ENCODE measurements at places on chromosomes 12 and 14.

GRCh38 chr12:93061473-93062419, 132.7 kb upstream of the EEA1 start:
- no peak for DNase-seq

- peak; percentile 3 for DNase-seq
These were observed 462.9 kb upstream of the USP15 start for GRCh38 chr12:61797266-61797665.

- DNase-seq = no peak
These were observed 284.4 kb downstream of the MDGA2 start for GRCh38 chr14:47390831-47391504.

DNA sequence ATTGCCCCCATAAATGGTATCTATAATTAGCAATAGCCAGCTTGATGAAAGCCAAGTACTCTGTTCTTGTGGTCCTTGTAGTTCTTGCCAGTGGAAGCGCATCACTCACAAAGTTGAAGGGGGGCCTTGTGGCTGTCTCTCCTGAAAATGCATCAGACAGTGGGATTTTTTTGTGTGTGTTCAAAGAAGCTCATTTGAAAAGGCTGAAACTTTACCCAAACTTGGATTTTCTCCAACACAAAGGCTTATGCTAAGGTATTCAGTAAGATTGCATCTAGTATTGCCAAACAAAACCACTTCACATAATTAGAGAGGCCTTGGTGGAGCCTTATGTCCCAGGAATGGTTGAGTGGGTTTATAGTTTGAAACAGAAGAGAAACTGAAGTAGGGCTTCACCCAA, 216.7 kb upstream of the TMTC1 start:
- no peak for DNase-seq

DNA sequence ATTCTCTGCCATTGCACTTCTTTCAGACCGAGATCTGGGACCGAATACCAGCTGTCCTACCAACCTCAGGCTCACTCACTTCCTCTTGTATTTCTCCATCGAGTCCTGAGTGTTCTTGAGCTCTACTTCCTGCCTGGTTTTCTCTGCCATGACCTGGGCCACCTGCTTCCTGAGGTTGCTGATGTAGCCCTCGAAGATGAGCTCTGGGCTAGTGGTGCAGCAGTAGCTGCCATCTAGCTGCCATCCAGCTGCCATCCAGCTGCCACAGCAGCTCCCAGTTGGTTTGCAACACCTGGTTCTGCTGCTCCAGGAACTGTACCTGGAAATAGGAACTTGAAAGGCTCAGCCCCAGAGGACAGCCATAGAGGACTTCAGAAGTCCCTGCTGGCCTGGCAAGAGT, 15.0 kb upstream of the KRT73 start:
- DNase-seq = no peak

DNA sequence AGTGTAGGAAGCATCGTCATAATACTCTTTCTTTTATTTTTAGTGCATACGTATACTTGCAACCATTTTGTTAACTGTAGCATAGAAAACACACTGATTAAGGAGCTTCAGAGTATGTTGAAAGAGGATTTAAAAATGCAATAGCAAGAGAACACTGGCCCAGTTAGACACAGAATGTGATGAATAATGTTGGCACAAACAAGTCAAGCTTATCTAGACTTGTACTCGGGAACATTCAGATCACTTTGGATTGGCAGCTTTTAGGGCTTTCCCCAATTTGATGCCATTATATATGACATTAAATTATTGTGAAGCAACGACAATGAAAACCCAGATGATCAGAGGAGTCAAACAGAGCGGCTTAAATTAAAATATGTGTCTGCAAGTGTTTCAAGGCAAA, 468.1 kb downstream of the PRKD1 start:
- DNase-seq = no peak

DNA sequence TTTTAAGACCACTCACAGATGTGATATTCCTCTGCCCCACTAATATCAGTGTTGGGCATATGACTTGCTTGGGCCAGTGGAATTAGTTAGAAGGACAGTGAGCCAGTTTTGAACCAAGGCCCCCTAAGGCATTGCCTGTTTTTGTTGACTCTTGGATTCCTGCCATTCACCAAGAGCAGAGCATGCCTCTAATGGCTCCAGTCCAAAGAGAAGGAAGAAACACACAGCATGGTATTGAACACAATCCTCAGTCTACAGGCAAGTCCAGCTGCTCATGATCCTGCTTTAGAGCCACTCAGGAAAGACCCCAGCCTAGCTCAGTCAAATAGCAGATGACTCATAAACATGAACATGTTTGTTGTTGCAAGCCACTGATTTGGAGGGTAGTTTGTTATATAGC, 1201.5 kb downstream of the BCL11B start:
- no peak for DNase-seq

DNA sequence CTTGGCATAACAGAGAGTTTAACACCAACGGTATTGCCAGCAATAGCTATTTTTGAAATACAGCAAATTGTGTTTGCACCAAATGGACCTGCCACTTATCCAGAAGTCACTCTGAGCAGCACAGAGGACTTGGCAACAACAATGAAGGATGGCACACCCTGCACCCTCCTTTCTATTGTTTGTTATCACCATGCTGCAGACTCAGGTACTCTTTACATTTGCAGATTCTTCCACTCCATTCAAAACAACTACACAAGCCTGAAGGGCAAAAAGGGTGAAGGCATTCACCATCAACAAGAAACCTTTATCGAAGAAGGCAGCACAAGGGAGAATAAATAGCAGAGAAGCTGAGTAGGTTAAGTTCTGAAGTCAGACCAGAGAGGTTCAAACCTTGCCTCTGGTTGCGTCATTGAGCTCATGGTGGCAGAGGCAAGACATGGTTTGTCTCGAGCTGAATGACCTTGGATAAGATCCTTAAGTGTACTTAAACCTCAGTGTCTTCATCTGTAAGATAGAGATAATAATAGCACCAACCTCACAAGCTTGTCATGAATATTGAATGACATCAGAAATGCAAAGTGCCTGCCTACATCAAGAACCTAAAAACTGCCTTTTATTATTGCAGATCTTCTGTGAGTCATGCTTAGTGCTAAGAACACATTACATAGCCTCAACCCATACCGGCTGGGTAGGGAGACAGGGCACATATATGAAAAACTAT, 1.4 kb upstream of the ACSM4 start:
- no peak for DNase-seq

- DNase-seq = no peak
These were observed 17.9 kb upstream of the CLEC7A start for GRCh38 chr12:10147714-10148403.

GRCh38 chr12:88035907-88036289, 6.7 kb upstream of the C12orf50 start:
- no peak for DNase-seq

DNA sequence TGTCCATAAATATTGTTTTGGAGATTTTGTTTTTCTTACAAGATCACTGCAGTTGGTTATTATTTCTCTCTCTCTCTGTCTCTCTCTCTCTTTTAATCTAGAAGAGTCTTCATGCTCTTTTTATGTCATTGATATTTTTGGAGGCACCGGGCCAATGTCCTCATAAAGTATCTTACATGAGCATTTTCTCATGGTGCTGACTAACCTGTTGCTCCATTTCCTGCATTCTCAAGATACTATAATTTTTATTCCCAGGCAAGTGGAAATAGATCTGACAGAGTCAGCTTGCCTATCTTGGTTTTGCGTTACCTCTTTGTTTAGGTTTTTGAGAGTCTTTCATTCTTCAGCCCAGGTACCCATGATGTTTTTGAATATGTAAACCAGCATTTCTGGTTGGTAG, 938.8 kb upstream of the FBXO33 start:
- no peak for DNase-seq

DNA sequence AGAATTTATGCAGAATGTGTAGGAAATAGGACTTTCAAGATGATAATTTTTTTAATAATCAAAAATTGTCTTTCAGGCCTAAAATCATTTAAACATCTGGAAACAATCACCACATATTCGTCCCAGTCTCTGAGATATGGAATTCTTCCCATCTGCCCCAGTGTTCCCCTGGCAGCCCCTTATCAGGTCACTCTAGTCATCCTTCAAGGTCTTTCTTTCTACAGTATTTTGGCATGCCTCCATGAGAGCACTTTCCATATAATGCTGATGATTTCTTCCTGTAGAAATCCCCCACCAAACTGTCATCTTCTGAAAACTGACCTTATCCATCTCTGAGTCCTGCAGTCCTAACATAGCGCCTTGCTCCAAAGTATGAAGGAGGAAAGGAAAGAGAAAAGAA, 422.1 kb downstream of the RPS29 start:
- DNase-seq = no peak

DNA sequence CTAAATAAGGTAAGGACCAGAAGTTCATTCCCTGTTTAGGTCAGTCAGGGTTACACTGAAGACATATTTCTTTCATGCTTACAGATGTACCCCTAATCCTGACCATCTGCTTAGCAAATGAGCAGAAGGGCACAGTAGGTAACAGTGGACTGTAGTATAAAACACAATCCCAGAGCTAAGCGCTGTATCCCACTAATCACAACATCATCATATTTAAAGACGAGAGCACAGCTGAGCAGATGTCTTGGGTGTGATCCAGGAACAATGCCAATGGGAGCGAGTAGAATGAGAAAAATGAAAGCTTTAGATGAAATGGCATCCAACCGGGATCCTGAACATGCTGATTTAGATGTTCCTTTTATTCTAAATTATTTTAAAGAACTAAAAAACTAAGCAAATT, 213.4 kb downstream of the CCER1 start:
- DNase-seq = no peak

DNA sequence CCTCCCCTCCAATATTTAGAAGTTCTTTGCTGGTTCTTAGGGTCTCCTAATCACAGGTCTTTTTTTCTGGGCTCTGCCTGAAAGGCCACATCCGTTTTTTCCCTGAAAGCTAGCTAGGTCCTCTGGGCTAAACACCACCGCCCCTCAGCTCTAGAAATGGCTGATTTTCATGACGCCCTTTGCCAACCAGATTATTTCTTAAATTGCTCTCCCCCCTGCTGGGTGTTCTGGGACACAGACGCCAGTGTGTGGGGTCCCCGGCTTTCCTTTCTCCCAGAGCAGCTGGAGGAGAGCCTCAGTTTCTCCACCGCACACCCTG, 45.3 kb upstream of the ATP23 start:
- no peak for DNase-seq

DNA sequence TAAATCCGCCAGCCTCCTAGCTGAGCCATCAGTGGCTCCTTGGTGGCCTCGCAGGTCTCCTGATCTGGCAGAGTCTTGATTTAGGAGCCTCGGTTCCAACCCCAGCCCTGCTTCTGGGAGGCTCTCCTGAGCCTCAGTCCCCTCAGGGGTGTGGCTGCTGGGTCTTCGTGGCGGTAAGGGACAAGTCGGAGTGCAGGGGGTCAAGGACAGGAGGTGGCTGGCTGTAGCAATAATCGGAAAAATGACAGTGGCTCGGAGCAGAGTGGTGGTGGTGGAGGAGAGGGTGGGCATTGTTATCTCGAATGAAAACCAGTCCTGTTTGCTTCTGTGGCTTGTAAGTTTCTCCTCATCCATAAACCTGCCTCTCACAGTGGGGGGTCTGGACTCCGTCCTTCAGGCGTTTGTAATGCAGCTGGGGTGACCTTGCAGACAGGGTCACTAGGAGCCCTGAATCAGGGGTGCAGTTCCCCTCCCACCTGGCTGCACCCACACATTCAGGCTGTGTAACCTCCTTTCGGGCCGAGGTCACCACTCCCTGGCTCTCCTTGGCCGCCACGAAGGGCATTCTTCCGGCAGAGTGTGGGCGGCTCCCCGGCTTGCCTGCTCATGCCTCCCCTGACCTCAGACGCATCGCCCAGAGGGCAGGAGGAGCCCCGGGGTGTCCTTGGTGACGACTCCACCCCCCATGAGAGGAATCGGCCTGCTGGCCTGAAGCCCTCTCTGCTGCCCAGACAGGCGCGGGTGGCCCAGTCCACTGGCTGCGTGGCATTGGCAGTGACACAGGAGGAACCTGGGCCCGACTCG, 8.1 kb downstream of the BCL7A start:
- peak; percentile 84 for DNase-seq

DNA sequence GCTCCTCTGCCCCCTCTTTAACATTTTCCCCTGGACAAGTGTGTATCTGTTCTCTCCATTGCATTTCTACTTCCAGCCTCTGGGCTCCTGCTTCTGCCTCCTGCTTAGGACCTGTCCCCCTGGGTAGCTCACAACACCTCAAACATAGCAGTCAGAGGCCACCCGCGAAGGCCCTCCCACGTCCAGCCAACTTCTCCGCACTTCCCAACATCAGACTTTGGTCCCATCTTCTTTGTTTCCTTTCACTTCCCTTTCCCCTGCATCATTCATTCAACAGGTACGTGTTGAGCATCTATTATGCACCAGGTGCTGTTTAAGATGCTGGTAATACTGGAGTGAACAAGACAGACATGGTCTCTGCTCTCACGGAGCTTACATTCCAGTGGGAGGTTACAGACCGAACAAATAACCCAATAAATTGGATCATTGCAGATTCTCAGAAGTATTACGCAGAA, 3.1 kb downstream of the C12orf57 start:
- no peak for DNase-seq

- DNase-seq = peak; percentile 65
These were observed 5.7 kb downstream of the RAB35 start for GRCh38 chr12:120110550-120111501.

GRCh38 chr12:69660164-69660863, 38.8 kb downstream of the BEST3 start:
- no peak for DNase-seq

- DNase-seq = peak; percentile 97
These were observed 10.6 kb downstream of the RARG start for GRCh38 chr12:53221203-53222080.

DNA sequence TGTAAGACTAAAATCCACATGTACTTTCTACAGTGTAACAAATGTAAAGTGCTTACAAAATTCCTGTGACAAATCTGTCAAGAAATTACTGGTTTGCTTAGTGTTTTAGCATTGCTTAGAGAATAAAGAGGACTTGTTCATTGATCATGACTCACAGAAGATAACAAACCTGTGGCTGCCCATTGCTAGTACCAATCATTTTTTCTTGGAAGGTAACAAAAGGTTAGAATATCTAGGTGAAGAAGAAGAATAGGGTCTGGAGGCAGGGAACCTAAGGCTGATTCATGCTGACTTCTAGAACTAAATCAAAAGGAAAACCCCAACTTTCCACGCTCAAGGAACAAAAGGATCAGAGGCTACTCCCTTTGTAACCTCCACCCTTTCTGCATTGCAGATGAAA, 232.7 kb upstream of the ABCD2 start:
- DNase-seq = peak; percentile 26

DNA sequence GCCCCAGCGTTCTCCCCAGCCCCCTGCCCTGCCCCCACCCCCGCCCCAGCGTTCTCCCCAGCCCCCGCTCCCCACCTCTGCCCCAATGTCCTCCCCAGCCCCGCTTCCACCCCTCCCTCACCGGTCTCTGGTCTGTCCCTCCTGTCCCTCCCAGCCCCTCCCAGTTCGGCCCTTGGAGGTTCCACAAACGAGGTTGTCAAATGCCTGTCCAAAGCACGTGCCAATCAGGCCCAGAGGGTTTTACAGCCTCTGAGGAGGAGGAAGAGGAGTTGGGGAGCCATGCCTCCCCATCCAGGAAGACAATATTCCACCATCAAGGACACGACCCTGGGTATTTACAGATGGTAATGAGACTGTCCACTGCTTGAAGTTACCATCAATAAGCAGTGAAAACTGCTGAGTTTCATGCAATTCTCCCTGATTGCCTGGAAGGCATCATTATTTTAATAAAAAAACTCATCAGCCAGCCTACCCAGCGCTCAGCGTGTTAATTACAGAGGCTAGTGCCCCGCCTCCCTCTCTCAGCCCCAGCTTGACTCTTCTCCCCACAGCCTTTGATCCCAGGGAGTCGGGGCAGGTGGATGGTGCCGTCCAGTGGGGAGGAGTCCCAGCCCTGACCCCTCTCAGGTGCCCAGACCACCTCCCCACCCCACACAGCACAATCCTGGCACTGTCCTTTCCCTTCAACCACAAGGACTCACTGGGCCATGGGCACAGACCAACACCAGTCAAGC, 30.6 kb upstream of the C14orf180 start:
- DNase-seq = peak; percentile 58
